Tibial nerve (tissue), 4 donors: ENCODE measurements at places on chromosomes 12 and 14.
A peak's percentile ranks its signal among the peaks of the same experiment; 100 is the strongest.

DNA sequence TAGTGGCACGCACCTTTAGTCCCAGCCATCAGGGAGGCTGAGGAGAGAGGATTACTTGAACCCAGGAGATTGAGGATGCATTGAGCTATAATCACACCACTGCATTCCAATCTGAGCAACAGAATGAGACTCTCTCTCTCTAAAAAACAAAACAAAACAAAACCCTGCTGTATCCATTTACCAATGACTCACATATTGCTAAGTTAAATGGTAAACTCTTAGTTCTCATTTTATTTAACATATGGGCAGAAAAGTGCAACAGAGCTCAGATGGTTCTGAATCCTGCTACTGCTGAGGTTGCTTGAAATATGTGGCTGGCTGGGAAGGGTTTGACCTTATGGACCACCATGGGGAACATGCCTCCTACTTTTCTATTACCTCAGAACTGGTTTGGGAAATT is 33.7 kb upstream of the CCNT1 start:
- DNase-seq: no peak
- H3K36me3 ChIP-seq: no peaks in the 10 kb centered on the region
- H3K27me3 ChIP-seq: no peaks in the 10 kb centered on the region
- H3K4me3 ChIP-seq: no peak overlapping the region

DNA sequence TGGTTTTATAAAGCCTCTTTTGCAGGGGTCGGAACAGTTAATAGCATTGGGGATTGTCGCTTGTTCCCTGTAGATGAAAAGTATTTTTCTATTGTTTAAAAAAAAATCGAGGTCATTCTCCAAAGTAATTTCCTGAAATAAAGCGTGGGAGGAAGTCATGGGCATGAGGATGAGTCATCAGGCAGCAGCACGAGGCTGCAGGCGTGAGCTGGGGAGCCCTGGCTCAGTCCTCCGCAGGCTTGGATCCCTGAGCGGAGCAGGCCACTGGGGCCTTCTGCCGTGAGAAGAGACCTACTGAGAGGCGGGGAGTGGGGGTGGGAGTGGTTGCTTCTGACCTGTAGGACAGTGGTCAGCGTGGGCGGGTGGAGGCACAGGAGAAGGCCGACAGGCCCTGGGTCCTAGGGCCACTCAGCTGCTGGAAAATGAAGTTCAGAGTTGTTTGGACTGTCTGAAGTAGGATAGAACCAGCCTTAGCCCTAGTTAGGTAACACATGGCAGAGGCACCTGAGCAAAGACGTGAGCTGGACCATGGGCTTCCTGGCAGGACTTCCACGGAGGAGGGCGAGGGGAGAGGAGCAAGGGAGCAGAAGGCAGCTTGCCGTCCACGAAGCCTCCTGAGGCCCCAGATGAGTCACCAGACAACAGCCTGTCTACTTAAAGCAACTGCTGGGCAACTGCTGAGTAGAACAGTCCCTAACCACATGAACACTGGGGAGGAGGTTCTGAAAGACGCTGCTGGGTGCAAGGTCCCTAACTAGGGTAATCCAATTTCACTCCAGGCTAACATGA is 21.1 kb upstream of the LGALS3 start:
- H3K4me3 ChIP-seq: no peak overlapping the region
- no peaks in the 10 kb centered on the region for H3K4me1 ChIP-seq
- H3K36me3 ChIP-seq: no peaks in the 10 kb centered on the region
- DNase-seq: peak; percentile 72
- H3K27ac ChIP-seq: peak overlapping the region; percentile 99
- no peaks in the 10 kb centered on the region for H3K27me3 ChIP-seq

GRCh38 chr12:104223712-104224111 is 8.1 kb downstream of the TXNRD1 start:
- no peaks in the 10 kb centered on the region for H3K27me3 ChIP-seq
- no peak for DNase-seq
- no peak overlapping the region for H3K27ac ChIP-seq
- H3K4me3 ChIP-seq: no peak overlapping the region
- H3K4me1 ChIP-seq: no peaks in the 10 kb centered on the region

GRCh38 chr14:50944647-50945413 is 547 bp upstream of the PYGL start:
- no peaks in the 10 kb centered on the region for H3K27me3 ChIP-seq
- H3K27ac ChIP-seq: peak overlapping the region; percentile 96
- no peaks in the 10 kb centered on the region for H3K36me3 ChIP-seq
- peak overlapping the region; percentile 91 for H3K4me3 ChIP-seq
- no peaks in the 10 kb centered on the region for H3K4me1 ChIP-seq

GRCh38 chr12:120394483-120395367 is 25.8 kb upstream of the MSI1 start:
- no peaks in the 10 kb centered on the region for H3K36me3 ChIP-seq
- no peaks in the 10 kb centered on the region for H3K4me1 ChIP-seq
- H3K4me3 ChIP-seq: no peak overlapping the region
- H3K27me3 ChIP-seq: peaks cover 52% of the 10 kb centered on the region
- no peak for DNase-seq

DNA sequence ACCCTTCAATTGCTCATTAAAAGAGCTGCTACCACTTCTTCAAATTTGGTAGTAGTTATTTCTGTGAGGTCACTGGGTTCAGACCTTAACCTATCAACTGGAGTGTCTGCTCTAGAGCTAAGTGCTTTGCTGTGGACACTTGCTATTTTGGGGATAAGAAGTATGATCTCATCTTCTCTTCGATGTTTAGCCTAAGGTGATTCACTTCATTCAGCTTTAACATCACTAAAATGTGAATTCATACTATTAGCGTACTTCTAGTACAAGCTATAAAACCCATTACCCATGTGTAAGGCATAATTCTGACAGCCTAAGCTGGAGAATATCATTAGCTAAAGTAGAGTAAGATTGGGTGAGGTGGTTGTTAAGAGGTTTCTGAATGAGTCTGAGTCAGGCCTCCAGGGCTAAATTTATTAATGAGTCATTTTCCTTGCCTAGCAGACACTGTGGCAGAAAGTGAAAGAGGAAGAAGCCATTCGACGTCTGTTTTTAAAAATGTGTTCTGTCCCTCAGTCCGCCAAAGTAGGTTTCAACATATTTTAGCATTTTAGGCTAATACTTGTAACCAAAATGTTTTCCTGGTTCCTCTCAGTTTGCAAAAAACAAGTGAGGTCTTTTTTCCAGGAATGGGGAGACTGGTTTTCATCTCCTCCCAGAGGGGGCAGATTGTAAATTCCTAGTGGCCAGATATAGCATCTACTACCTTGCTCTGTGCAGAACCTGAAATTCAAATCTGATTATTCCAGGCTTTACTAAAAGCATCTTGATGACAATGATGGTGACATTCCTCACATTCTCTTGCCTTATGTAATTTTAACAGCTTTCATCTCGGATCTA is 103.6 kb downstream of the SSPN start:
- no peaks in the 10 kb centered on the region for H3K27me3 ChIP-seq
- H3K4me3 ChIP-seq: no peak overlapping the region
- H3K27ac ChIP-seq: peak overlapping the region; percentile 65
- no peak for DNase-seq

DNA sequence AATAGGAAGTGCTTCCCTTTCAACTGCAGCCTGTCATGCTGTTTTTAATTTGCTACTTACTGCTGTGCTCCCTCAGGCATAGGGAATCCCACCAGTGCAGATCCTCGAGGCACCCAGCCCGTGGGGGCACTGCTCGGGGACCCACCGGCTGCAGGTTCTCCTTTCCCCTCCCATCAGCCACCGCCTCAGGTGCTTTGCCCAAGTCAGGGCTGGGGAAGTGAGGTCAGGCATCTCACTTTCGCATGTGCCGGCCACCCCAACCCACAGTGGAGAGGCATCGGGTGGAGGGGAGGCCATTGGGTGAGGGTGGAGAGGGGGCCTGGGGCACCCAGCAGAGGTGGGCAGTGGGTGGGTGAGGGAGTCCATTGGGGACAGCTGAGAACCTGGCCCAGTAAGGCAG is 41.9 kb upstream of the MAX start:
- no peaks in the 10 kb centered on the region for H3K4me1 ChIP-seq
- no peaks in the 10 kb centered on the region for H3K27me3 ChIP-seq
- no peak for DNase-seq
- no peaks in the 10 kb centered on the region for H3K36me3 ChIP-seq
- H3K27ac ChIP-seq: no peak overlapping the region

DNA sequence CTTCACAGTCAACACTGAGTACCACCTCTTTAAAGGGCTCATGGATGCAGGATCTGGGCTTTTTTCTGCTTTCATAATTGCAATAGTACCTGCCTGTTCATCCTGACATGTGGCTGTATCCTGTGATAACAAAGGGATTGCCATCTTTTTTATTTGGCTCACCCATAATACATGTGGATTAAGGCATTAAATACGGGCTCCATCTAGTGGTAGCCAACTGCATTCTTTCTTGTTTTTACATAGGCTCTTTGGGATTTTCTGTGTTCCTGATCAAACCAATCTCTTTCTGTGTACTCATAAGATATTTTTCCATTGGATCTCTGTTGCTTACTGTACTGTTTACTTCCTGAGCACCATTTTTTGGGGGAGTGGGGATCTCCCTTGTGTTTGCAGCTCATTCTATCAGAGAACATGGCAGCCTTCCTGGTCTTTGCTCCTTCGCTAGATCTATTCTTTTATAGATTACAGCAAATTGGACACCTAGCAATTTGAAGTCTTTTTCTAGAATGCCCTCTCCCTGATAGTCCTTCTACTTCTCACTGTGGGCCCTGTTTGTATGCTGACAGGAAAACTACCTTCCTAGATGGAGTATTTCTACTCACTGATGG is 723.4 kb upstream of the MDGA2 start:
- no peak overlapping the region for H3K27ac ChIP-seq
- no peak for DNase-seq
- no peaks in the 10 kb centered on the region for H3K36me3 ChIP-seq
- H3K4me3 ChIP-seq: no peak overlapping the region

DNA sequence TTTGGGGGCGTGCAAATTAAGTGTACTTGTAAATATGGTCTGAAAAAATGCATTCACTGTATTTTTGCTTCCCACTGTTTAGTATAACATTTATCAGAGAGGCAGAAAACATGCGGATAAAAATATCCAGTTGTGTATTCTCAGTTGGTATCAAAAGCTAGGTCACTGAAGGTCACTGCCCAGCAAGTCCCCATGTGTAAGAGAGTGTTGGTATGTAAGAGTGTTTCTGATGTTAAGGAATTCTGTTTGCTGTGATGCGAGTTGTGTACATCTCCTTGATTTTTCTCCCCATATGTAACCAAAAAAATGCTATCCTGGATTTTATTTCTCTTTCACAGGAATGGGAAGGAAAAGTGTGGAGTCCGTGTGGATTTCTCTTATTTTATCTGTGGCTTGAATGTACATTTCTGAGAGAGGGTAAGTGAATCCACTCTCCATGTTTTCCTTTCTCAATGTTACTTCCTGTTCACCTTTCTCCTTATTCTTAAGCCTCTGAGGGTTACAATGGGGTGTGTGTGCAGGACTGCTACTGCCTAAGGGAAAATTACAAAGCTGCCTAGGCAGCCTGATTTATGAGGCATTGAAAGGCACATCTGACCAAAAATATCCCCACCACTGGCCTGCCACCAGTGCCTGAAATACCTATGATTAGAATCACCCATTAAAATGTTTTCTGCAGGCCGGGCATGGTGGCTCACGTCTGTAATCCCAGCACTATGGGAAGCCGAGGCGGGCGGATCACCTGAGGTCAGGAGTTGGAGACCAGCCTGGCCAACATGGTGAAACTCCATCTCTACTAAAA is 97.9 kb upstream of the USP44 start:
- no peaks in the 10 kb centered on the region for H3K27me3 ChIP-seq
- H3K36me3 ChIP-seq: no peaks in the 10 kb centered on the region
- no peak overlapping the region for H3K27ac ChIP-seq
- no peak for DNase-seq
- no peaks in the 10 kb centered on the region for H3K4me1 ChIP-seq
- no peak overlapping the region for H3K4me3 ChIP-seq
